ENCODE measurements at places on chromosomes 5 and 9. TPM values are rescaled to one million over a fixed set of nuclear protein-coding genes. Genes with fewer than 3 reads are reported as not detected.

KIF4B gene
- 0.14 TPM for total RNA-seq

SEMA4D gene
- 32.3 TPM for total RNA-seq

MARVELD2 gene
- total RNA-seq = 62.5 TPM

COL15A1 gene
- 0.68 TPM for total RNA-seq

FREM1 gene
- total RNA-seq = 8.6 TPM

SLC34A3 gene
- 0.81 TPM for total RNA-seq

TAF1L gene
- not detected for total RNA-seq

HAVCR2 gene
- total RNA-seq = 0.10 TPM

KCNIP1 gene
- total RNA-seq = 5.3 TPM

SH3TC2 gene
- 8.6 TPM for total RNA-seq

DBH gene
- total RNA-seq = 0.10 TPM

PLEKHG4B gene
- 46.6 TPM for total RNA-seq

ADAMTSL1 gene
- total RNA-seq = 6.0 TPM

C7 gene
- total RNA-seq = 18.9 TPM

ZNF354B gene
- 20.2 TPM for total RNA-seq

STPG3 gene
- total RNA-seq = 0.31 TPM

GFM2 gene
- total RNA-seq = 30.9 TPM

TTC23L gene
- 1.8 TPM for total RNA-seq

Data from type B pancreatic cell (in vitro differentiated cells).